ENCODE measurements at places on chromosomes 5 and 9. TPM values are rescaled to one million over a fixed set of nuclear protein-coding genes. Genes with fewer than 3 reads are reported as not detected.

GFI1B gene
- total RNA-seq: not detected

PSIP1 gene
- 20.5 TPM for total RNA-seq

SVEP1 gene
- 62.5 TPM for total RNA-seq

ZNF169 gene
- total RNA-seq: 1.5 TPM

PCSK5 gene
- 4.7 TPM for total RNA-seq

ENTPD2 gene
- total RNA-seq: under 0.01 TPM

CTSL gene
- total RNA-seq: 596 TPM

SLC25A2 gene
- total RNA-seq: not detected

FOXD4L3 gene
- total RNA-seq: not detected

PDE8B gene
- not detected for total RNA-seq

Measured in bronchial smooth muscle cell (primary cell).